ENCODE measurements at places on chromosomes 11 and 22.
A peak's percentile ranks its signal among the peaks of the same experiment; 100 is the strongest.

DNA sequence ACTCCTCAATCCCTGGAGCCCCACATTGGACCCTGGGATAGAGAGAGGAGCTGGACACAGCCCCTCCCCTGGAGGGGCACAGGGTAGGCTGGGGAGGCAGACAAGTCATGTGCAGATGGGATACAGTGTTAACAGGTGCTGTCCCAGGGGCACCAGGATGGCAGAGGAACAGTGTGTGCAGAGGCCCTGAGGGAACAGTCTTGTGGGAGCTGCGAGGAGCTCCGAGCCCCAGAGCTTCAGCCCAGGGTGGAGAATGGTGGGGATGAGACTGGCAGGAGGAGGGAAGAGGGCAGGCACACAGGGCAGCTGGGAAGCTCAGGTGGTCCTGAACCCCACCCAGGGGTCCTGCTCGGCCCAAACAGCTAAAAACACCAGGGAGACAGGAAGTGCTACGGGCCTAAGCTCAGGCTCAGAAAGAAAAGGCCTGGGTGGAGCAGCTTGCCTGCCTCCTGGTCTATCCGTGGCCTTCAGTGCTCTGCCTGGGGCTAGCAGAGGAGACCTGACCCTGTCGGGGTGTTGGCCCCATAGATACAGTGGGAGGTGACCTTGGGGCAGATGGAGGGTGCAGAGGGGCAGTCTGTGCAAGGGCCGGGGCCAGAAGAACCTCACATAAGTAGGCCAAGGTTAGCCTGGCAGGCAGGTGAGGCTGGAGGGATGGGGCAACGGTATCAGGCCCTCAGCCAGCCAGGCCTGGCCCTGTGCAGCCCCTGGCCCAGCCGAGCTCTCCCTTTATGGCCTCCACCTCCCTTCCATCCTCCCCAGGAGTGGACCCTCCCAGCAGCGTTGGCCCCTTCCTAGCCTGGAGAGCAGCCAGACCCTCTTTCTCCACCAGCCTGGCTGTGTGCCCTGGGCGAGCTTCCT, 15.4 kb downstream of the CAPN5 start:
- DNase-seq = no peak

DNA sequence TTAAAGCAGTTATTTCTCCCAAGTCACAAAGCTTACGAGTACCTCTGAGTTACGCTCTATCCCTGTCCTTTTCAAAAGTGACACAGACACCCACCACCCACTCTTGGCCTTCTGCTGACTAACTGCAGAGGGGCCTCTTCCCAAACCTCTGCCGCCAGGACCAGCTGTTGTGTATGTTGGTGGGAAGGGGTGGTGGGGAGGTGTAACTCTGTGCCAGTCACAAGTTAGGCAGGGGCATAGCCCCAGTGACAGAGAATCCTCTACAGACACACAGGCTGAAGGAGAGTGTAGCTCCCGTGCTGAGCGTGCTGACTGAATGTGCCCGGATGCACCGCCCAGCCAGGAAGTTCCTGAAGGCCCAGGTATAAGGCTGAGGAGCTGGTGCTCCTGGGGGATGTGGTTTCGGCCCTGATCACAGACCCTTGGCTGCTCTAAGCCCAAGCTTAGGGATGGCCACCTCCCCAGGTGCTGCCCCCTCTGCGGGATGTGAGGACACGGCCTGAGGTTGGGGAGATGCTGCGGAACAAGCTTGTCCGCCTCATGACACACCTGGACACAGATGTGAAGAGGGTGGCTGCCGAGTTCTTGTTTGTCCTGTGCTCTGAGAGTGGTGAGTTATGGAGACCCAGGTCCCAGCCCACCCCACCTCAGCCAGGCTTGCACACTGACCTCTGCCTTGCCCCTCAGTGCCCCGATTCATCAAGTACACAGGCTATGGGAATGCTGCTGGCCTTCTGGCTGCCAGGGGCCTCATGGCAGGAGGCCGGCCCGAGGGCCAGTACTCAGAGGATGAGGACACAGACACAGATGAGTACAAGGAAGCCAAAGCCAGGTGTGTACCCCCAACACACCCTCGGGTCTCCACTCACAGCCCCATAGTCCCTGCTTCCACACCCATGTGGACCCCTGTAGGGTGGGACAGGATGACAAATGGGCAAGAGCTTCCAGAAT, 4.9 kb downstream of the RIC8A start:
- DNase-seq = no peak

DNA sequence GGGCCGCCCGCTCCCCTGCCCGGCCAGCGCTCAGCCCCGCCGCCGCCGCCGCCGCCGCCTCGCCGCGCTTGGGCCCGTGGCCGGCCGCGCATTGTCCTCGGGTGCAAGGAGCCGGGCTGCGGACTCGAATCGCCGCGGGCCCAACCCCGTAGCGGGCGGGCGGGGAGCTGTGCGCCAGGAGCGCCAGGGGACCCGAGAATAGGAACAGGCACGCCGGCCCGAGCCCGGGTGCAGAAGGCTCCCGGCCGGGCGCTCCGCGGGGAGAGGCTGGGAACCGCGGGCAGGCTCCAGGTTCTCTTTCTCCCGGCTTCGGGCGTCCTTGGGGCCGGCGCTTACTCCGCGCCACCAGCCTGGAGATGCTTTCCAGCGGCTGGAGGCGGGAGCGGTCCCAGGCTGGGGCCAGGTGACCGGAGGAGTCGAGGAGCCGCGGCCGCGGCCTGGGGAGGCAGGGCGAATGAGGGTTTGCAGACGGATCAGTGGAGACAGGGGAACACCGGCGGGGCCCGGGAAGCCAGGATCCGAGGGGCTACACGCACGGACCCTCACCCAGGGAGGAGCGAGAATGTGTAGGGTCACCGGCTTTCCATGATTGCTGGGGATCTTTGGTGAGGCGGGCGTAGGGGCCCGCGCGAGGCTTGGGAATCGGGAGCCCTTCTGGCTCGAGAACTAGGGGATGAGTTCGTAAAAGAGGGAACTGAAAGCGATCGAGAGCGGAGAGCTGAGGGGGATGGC, 726 bp downstream of the PKNOX2 start:
- peak; percentile 51 for DNase-seq

- DNase-seq = peak; percentile 46
These were observed 3.4 kb upstream of the NXPE1 start for GRCh38 chr11:114563077-114563476.

DNA sequence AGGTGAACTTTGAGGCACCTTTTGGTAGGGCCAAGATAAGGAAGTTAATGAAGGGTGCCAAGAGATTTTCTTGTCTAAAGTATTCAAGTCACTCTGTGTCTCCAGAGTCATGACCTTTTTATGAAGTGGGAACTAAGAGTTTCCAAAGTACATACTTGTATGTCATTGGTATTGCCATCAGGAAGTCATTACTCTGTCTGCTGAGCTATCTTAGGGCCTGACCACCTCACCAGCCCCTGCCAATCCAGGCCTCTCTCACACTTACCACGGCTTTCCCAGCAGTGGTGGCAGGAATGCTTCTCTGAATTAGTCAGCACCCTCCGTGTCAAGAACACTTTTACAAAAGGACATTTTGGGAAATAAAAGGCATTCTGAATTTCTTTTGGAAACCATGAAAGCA, 192.8 kb upstream of the MTNR1B start:
- DNase-seq = no peak

DNA sequence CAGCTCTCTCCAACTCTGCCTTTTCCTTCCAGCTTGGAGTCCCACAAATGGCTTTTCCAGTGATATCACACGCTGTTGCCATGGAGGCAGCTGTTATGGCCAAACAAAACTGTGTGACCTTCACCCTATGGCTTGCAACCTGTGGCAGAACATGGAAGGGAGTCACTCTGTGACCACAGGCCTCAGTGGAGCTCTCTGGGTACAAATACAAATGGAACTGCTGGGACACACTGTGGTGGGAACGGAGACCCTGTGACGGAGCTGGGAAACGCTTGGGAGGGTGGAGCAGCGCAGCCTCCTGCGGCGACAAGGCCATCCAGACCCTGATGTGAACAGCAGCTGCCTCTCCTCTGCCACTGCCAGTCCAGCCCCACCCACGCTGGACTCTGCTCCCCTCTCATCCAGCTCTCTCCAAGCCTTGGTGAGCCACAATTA, 162.5 kb downstream of the ETS1 start:
- peak; percentile 58 for DNase-seq

DNA sequence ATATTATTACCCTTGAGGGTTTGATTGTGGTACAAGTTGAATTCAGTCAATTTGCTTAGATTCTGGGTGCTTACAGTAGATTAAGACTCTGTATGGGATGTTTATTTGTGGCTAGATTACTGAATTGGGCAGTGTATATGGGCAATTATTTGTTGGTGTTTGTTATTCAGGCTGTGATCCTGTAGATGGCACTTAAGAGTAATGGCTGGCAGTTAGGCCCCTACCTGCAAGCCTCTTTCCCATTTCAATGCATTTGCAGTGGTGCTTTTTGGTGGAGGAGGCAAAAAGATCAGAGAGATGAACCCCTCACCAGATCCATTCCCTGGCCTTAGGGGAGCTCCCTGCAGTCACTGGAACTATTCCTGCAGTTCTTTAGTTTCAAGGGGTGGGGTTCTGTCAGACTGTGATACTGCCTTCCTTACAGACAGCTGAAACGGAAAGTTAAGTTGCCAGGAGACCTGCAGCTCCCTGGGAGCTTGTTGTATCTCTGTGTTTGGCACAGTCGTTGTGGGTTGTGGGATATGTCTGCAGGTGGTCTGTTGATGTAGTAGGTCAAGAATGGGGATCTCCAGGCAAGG, 199.5 kb downstream of the AASDHPPT start:
- DNase-seq = peak; percentile 43

GRCh38 chr11:64791781-64792291, 11.2 kb downstream of the MAP4K2 start:
- no peak for DNase-seq

DNA sequence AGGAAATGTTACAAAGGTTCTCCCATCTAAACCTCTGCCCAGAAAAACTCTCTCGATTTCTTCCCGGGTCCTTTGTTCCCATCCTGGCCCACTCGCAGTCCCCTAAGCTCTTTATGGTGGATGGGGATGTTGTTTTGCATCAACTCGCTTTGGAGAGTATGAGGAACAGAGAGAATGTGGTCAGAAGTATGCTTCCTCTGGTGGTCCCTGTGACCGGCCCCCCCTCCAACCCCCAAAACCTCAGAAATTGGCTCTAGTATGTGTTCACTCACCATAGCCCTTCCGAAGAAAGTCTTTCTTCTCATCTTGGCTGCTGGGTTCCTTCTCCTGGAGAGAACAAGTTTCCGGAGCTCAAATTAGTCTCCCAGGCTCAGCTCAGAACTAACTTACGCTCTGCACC, 54.4 kb downstream of the GRAMD1B start:
- no peak for DNase-seq

GRCh38 chr11:112786886-112787530, 174.2 kb upstream of the NCAM1 start:
- no peak for DNase-seq

- no peak for DNase-seq
These were observed 7.1 kb downstream of the P2RY2 start for GRCh38 chr11:73225001-73225686.

GRCh38 chr22:37979782-37980181, 4.6 kb downstream of the SOX10 start:
- no peak for DNase-seq

DNA sequence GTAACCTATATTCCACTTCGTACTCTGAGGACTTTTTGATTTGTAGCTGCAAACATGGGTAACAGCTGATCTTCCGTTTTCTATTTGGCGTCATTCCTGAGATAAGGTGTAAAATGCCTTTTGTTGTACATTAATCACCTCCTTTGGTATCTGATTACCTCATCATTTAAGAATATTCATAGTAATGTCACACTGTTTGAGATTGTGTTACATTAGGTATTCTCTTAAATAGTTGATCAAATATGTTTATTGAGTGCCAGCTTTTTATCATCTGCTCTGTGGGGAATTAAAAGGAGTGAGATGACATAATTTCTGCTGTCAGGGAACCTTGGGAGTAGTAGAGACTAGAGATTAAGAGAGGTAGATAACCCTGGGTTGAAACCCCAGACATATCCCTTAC, 5.9 kb downstream of the NCAM1 start:
- DNase-seq = no peak

GRCh38 chr22:35930933-35931332, 97.7 kb downstream of the RBFOX2 start:
- peak; percentile 86 for DNase-seq
